Activated CD4-positive, alpha-beta T cell treated with anti-CD3 and anti-CD28 coated beads for 36 hours (primary cell): ENCODE measurements at places on chromosomes 1 and 21.

- H3K4me1 ChIP-seq, result peaks cover 10% of the 10 kb centered on the region
- no peak for DNase-seq
- H3K27ac ChIP-seq, result no peak overlapping the region
- H3K36me3 ChIP-seq, result peaks cover 2% of the 10 kb centered on the region
Observed at GRCh38 chr1:246789454-246790339, 65.5 kb downstream of the SCCPDH start.

- no peak for DNase-seq
- H3K4me1 ChIP-seq, result no peaks in the 10 kb centered on the region
- H3K27me3 ChIP-seq, result no peaks in the 10 kb centered on the region
- no peaks in the 10 kb centered on the region for H3K36me3 ChIP-seq
Observed at GRCh38 chr1:88276163-88276562, 407.9 kb upstream of the PKN2 start.

GRCh38 chr1:78722947-78723346, 73.3 kb downstream of the IFI44 start:
- no peak overlapping the region for H3K27ac ChIP-seq
- DNase-seq, result no peak
- H3K4me3 ChIP-seq, result no peak overlapping the region
- peaks cover 3% of the 10 kb centered on the region for H3K27me3 ChIP-seq
- no peaks in the 10 kb centered on the region for H3K4me1 ChIP-seq
- H3K36me3 ChIP-seq, result no peaks in the 10 kb centered on the region

- H3K27me3 ChIP-seq, result peaks cover under 1% of the 10 kb centered on the region
- H3K4me1 ChIP-seq, result no peaks in the 10 kb centered on the region
- no peak for DNase-seq
Observed at GRCh38 chr1:164702216-164702615, 143.2 kb downstream of the PBX1 start.

DNA sequence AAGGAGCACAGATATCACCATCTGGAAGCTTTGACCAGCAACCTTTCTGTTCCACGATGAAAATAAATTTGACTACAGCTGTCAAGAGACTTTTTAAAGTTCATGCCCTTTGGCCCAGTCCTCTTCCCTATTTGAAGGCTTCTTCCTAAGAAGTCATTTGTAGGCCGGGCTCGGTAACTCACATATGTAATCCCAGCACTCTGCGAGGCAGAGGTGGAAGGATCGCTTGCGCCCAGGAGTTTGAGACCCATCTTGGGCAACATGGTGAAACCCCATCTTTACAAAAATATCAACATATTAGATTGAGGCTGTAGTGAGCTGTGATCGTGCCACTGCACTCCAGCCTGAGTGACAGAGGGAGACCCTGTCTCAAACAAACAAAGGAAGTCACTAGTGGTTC, 58.3 kb upstream of the IFFO2 start:
- no peak overlapping the region for H3K27ac ChIP-seq
- peaks cover 28% of the 10 kb centered on the region for H3K4me1 ChIP-seq
- H3K36me3 ChIP-seq, result no peaks in the 10 kb centered on the region
- H3K4me3 ChIP-seq, result no peak overlapping the region

- DNase-seq, result no peak
- no peaks in the 10 kb centered on the region for H3K36me3 ChIP-seq
- H3K27me3 ChIP-seq, result no peaks in the 10 kb centered on the region
- no peak overlapping the region for H3K4me3 ChIP-seq
- no peak overlapping the region for H3K27ac ChIP-seq
- H3K4me1 ChIP-seq, result no peaks in the 10 kb centered on the region
Observed at GRCh38 chr1:201330541-201330940, 46.9 kb downstream of the TNNT2 start.

GRCh38 chr1:244353551-244354091, 98.1 kb downstream of the ADSS2 start:
- H3K36me3 ChIP-seq, result no peaks in the 10 kb centered on the region
- H3K27me3 ChIP-seq, result no peaks in the 10 kb centered on the region
- H3K4me1 ChIP-seq, result peaks cover 28% of the 10 kb centered on the region
- peak overlapping the region; percentile 37 for H3K27ac ChIP-seq
- DNase-seq, result peak; percentile 55

- no peak overlapping the region for H3K27ac ChIP-seq
- H3K4me1 ChIP-seq, result no peaks in the 10 kb centered on the region
- no peaks in the 10 kb centered on the region for H3K36me3 ChIP-seq
Observed at GRCh38 chr1:107153014-107153413, 12.2 kb downstream of the NTNG1 start.

GRCh38 chr1:64363111-64363510, 106.8 kb upstream of the CACHD1 start:
- H3K36me3 ChIP-seq, result no peaks in the 10 kb centered on the region
- no peak overlapping the region for H3K27ac ChIP-seq
- peaks cover 1% of the 10 kb centered on the region for H3K27me3 ChIP-seq
- no peak overlapping the region for H3K4me3 ChIP-seq
- DNase-seq, result no peak

DNA sequence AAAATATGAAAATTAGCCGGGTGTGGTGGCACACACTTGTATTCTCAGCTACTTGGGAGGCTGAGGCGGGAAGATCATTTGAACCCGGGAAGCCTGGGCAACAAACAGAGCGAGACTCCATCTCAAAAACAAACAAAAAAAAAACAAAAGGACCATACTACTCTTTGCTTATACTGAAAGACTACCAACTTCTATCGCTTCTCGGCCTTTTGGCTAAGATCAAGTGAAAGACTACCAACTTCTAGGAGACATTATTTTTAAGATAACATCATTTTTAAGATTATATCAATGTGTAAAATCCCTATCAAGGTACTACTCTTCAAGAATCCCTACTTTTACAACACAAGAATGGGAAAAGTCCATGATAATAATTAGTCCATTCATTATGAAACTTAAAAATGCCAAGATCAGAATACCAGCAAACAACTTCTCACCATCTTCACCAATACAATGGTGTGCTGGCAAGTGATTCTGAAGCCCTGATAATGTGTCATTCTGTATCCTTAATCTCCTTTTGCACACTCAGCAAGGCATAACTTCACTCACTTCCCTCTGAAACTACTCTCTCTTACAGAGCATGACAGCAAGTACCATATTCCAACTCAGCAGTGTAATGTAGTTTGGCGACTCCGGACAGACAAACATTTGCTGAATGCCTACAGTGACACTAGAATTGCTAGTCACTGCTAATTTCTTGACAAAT, 1.7 kb downstream of the PTP4A2 start:
- peak overlapping the region; percentile 91 for H3K4me3 ChIP-seq
- peak overlapping the region; percentile 99 for H3K27ac ChIP-seq
- peaks cover 69% of the 10 kb centered on the region for H3K4me1 ChIP-seq
- H3K27me3 ChIP-seq, result no peaks in the 10 kb centered on the region
- H3K36me3 ChIP-seq, result peaks cover 38% of the 10 kb centered on the region
- DNase-seq, result no peak

- H3K36me3 ChIP-seq, result peaks cover 20% of the 10 kb centered on the region
- H3K4me3 ChIP-seq, result no peak overlapping the region
- no peak for DNase-seq
- no peaks in the 10 kb centered on the region for H3K27me3 ChIP-seq
Observed at GRCh38 chr1:233211595-233211994, 83.9 kb downstream of the PCNX2 start.

- H3K27ac ChIP-seq, result no peak overlapping the region
- H3K27me3 ChIP-seq, result no peaks in the 10 kb centered on the region
- no peaks in the 10 kb centered on the region for H3K4me1 ChIP-seq
- DNase-seq, result no peak
Observed at GRCh38 chr1:187938092-187938491, 1109.3 kb downstream of the PLA2G4A start.

- H3K36me3 ChIP-seq, result no peaks in the 10 kb centered on the region
- peaks cover 4% of the 10 kb centered on the region for H3K27me3 ChIP-seq
- H3K27ac ChIP-seq, result no peak overlapping the region
Observed at GRCh38 chr1:14443164-14443787, 155.2 kb upstream of the KAZN start.
